ENCODE measurements at places on chromosomes 6 and 20.

DNA sequence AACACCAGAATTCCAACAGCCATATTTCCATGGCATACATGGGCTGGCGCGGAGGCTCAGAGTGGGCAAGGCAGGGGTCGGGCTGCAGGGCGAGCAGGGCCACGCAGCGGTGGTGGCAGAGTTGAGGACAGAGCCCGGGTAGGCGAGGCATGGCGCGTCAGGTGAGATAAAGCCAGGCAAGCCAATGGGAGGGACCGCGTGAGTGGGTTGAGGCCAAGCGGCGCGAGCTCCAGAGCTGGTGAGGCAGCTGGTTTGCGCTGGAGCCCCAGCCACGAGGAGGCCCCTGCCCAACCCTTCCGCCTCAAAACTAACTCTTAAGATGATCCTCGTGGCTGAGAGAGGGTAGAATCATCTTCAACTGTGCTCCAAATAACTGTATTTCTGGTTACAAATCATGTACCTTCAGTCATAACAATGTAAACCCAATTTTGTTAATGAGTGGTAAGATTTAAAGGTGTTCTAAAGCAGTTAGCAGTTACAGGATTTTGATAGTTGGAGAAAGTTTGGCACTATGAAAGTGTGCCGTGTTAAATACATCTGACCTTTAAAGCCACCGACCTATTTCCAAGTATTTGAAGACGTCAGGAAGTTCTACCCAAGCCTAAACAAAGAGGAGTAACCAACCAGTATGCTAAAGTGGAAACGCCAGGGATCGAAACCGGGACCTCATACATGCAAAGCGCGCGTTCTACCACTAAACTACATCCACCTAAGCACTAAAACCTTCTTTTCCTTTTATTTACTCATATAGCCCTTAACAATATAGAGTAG, 107.9 kb downstream of the GPX5 start:
- no peak for DNase-seq

GRCh38 chr6:80956898-80957297, 795.6 kb downstream of the TENT5A start:
- DNase-seq = no peak

- peak; percentile 100 for DNase-seq
Measured at GRCh38 chr6:43247114-43247999, 4.1 kb downstream of the TTBK1 start.

DNA sequence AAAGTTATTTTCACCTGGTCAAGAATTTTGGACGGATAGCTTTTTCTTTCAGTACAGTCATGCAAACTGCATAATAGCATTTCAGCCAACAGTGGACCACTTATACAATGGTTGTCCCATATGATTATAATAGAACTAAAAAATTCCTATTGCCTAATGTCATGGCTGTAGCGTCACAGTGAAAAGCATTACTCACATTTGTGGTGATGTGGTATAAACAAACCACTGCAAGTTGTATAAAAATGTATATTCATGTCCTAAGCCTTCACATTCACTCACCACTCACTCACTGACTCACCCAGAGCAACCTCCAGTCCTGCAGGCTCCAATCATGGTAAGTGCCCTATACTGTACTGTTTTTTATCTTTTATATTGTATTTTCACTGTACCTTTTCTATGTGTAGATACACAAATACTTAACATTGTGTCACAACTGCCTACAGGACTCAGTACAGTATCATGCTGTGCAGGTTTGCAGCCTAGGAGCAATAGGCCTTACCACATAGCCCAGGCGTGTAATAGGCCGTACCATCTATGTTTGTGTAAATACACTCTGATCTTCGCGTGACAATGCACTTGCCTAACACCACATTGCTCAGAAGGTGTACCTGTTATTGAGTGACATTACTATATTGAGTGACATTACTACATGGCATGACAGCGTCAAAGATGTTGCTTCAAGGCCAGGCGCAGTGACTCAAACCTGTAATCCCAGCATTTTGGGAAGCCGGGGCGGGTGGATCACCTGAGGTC, 17.9 kb downstream of the ABHD12 start:
- no peak for DNase-seq

- no peak for DNase-seq
Measured at GRCh38 chr20:51495921-51496545, 46.5 kb downstream of the NFATC2 start.

DNA sequence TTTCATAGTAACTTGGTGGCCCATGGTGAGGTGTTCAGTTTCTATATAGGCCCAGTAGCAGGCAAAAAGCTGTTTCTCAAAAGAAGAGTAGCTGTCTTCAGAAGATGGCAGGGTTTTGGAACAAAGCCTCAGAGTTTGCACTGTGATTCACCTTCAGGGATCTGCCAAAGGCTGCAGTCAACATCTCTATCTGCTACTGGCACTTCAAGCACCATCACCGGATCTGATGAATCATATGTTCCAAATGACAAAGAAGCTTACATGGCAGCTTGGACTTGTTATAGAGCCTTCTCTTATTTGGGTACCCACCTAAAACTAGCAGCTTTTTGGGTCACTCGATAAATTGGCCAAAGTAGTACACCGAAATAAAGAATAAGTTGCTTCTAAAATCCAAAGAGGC, 39.5 kb downstream of the PKIB start:
- DNase-seq = no peak

DNA sequence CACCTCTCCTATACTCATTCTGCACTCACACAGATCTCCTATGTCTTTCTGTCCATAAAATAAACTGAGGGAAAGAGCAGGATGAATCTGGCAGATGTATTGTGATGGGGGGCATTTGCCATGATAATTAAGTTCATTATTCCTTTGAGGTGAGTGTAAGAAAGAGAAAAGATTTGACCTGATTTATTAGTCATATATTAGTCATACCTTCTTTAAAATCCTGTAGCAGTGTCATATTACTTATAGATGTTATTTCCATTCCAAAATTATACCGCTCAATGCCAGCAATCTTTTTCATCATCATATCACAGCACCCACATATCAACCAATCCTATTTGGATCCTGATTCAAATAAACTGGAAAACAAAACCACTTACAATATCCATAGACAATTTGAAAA, 733.3 kb upstream of the SLC35B3 start:
- no peak for DNase-seq

- DNase-seq = no peak
Measured at GRCh38 chr6:125222531-125223455, 69.2 kb downstream of the TPD52L1 start.

DNA sequence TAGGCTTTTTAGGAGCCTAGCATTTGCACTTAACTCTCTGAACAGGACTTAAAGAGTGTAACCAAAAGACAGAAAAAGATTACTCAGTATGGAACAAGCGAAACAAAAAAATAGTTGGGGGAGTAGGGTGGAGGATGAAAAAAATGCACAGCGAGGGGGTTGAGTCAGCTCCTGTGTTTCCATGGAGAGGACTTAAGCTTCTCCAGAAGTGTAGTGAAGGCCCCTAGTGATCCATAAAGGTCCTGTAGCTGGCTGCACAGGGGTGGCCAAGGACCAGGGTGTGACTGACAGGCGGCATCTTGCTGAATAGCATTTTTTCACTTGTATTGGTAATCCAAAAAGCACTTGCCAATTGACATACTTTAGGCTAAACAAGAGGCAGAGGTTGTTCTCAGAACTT, 533.9 kb downstream of the RFPL4B start:
- no peak for DNase-seq

GRCh38 chr6:44024574-44025219, 102.6 kb downstream of the MRPL14 start:
- DNase-seq = no peak

GRCh38 chr6:125611573-125612344, 137.7 kb upstream of the HEY2 start:
- DNase-seq = no peak

- DNase-seq = no peak
Measured at GRCh38 chr6:53066077-53066417, 843 bp downstream of the FBXO9 start.

DNA sequence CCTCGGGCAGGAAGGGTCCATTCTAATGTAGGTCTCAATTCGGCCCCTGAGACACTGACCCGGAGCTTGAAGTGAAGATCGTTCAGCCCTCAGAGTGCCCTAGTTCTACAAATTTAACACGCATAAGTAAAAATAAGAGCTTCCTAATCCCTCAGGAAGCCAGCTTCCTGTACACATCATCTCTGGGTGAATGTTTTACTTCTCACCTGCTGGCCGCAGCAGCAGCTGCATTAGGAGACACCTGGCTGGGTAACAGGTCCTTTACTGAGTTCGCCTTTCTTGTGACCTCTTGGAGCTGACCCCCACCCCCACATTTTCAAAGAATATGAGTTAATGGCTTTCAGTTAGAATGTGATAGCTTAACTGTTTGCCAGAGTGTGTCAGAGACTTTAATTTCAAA, 165.0 kb downstream of the SMOC2 start:
- no peak for DNase-seq

DNA sequence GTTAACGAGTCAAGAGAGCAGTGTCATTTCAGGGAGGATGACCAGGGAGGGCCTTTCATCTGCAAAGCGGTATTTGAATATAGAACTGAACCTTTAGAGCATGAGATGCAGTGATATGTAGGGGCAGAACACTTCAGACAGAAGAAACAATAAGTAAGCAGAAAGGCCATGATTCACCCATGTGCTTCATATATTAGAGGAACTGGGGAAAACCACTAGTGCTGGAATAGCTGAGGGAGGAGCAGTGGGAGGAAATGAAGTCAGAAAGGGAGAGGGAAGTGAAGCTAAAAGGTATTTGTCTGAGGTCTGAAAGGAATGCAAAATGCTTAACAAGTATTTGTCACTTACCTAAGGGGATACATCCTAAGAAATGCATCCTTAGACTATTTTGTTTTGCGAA, 391.2 kb downstream of the ADGRB3 start:
- DNase-seq = no peak

DNA sequence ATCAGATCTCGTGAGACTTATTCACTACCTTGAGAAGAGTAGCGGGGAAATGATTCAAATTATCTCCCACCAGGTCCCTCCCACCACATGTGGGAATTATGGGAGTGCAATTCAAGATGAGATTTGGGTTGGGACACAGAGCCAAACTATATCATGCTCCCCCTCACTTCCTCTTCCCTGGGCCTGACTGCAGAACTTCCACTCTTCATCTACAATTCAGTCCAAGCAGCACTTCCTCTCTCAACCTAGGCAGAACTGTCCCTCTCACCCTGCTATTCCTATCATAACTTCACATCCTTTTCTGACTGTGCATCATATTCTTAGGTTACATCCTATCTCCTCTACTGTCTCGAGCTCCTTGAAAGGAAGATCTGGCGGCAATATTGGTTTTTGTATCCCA, 184.0 kb upstream of the HDDC2 start:
- DNase-seq = no peak

DNA sequence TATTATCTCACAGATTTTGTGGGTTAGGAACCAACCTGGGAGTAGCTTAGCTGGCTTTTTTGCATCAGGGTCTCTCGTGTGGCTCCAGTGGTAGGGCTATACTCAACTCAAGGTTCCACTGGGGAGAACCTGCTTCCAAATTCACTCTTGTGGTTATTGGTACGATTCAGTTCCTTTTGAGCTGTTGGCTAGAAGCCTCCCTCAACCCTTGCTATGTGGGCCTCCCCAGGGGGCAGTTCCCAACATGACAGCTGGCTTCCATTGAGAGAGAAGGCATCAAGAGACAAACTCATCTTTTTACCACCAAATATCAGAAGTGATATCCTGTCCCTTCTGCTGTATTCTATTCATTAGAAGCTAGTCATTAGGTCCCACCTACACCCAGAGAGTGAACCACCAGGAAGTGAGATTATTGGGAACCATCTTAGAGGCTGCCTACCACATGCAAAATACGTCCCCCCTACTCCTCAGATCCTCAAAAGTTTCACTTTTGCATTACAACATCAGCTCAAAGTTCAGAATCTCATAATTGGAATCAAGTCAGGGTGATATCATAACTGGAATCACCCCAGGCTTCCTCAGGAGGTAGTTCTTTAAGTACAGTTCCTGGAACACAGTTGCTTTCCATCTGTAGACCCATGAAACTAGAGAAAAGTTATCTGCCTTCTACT, 30.9 kb downstream of the MKKS start:
- DNase-seq = no peak

GRCh38 chr20:47544852-47545251, 43.2 kb downstream of the NCOA3 start:
- DNase-seq = no peak

GRCh38 chr20:11248011-11248409, 574.2 kb upstream of the JAG1 start:
- no peak for DNase-seq

DNA sequence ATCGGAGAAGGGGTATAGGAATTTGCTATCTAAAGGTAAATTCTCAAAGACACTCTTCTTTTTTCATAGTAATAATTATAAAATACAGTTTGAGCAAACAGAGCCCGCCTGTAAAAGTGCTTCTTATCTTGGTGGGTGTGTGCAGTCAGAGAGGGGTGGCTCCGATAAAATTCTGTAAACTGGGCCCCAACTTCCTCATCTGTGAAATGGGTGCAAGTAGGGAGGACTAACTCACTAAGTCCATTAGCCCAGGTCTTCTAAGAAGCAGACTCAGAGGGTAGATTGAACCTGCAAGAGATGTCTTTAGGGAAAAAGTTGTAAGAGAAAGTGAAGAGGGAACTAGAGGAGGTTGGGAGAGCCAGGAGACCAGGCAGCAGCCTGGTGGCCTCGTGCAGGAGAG, 245.8 kb upstream of the RREB1 start:
- no peak for DNase-seq

DNA sequence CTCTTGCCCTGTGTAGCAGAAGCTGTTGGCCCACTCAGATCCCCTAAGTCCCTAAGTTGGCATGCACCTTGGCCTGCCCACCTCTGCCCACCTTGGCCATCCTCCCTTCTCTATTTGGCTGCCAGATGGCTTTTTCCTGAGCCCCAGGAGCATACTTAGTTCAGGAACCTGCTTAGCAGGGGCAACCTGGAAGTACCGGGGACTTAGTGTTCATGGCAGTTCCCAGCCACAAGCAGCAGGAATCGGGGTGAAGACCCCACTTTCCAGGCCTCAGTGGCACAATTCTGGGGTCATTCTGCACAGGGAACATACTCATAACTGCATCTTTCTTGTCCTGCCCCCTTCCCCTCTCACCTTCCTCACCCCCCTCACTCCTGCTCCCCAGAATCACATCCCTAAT, 158.0 kb upstream of the PMEPA1 start:
- DNase-seq = no peak

DNA sequence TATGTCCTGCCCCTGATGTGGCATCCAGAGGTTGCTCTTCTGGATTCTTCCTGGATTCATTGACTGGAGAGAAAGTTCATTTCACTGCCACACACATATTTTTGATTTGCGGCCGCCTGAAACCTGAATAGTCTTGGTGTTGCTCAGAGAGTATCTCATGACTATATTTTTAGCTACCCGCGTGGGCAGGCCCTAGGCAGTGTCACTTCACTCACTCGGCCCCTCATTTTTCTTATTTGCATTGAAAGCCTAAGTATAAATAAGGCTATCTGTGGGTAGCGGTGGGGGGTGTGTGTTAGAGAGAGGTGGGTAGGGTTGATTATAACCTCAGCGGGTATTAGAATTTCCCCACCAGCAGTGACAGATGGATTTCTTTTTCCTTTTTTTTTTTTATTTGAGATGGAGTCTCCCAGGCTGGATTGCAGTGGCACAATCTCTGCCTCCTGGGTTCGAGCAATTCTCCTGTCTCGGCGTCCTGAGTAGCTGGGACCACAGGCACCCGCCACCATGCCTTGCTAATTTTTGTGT, 113.5 kb downstream of the JARID2 start:
- no peak for DNase-seq
